ENCODE measurements at places on chromosomes 3 and 15. TPM values are rescaled to one million over a fixed set of nuclear protein-coding genes. Genes with fewer than 3 reads are reported as not detected.

DNA sequence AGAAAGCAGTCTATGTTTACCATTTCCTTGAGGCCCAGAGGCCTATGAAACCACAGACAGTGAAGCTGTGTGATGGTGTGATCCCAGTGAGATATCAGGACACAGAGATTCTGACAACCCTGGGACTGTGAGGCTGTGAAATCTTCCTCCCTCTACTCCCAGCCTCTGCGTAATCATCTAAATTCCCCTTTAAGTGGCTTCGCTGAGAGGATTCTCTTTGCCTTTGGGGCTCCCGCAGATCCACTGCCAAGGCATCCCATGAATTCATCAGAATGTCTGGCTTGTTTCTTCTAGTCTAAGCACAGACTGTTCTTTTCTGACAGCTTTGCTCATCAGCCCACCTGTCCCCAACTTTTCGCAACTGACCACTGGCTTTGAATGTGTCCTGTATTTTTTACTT is 901.2 kb upstream of the NR2F2 start:
- DNase-seq: no peak

DNA sequence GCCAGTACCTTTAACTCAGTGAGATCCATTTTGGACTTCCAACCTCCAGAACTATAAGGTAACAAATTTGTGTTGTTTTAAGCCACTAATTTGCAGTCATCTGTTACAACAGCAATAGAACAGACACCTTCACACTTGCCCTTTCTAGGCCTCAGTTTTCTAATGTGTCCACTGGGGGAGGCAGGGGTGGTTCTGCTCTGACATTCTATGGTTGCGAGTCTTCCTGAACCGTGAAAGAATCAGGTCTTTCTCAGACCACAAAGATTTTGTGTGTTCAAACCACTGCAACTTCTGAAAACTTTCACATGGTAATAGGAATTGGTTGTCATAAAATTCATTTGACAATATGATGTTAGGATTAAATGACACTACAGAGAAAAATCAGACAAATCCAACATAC is 26.8 kb upstream of the CSTA start:
- DNase-seq: no peak

- DNase-seq: no peak
Observed at GRCh38 chr3:106256249-106256957, 387.6 kb upstream of the CBLB start.

PLCB2 gene
- 174 TPM for total RNA-seq

GRCh38 chr3:181316482-181316881 is 326.9 kb upstream of the DNAJC19 start:
- DNase-seq: no peak

SUSD5 gene
- not detected for total RNA-seq

DNA sequence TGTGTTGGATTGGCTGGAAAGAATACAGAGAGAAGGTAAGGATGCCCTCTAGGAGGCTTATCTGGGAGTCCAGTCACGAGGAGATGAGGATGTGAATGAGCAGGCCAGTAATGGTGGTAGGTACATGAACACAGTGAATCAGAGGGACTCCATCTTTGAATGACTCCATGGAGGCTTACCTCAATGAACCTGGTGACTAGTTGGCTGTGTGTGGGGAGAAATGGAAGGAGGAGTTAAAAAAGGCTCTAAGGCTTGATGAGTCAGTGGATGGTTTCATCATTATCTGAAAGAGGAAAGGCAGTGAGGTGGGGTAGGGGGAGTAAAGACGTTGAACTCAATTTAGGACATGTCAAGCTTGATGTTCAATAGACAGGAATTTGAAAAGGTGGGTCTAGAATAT is 61.1 kb downstream of the KCNAB1 start:
- no peak for DNase-seq

CFAP92 gene
- not detected for total RNA-seq

DNA sequence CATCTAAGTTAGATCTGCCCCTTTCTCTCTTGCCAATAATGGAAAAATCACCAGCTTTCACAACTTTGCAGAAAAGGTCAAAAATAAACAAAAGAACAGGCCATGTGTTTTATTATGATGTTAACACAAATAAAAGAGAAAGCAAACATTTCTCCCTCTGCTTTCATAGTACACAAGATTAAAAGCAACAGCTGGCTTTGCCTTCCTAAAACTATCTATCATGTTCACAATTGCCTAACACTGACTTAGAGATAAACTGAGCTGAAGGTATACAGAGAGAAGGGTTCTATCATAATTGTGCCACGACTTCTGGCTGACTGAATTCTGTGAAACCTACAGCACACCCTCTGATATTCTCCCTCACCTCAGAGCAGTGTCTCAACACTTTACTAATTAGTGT is 29.4 kb downstream of the AADAC start:
- DNase-seq: no peak

DNA sequence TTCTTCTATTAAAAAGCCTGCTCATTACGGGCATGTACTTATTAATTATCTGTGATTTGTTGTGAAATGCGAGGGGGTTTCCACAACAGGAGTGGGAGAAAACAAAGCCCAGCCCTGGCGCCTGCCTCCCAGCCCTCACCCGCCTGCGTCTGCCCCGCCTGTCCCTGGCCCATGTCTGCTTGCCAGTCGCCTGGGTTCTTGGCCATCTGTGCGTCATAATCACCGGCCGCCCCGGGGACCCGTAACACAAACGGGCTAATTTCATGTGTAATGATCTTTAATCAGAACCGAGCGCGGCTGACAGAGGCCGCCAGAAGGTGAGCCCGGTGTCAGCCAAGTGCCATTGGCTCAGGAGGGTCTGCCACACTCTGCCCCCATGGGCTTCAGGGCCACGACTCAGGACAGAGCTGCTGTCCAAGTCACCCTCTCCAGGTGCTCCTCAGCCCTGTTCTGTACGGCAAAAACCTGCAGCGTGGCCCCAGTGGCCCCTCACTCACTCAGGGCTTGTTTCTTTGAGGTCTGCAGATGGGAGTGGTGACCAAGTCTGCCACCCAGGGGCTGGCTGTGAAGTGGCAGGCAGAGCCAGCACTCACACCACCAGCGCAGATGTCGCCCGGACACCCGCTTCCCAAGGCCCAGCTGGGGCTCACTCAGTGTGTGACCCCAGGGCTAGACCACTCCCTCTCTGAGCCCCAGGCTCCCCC is 28.8 kb upstream of the TMEM115 start:
- no peak for DNase-seq

- no peak for DNase-seq
Observed at GRCh38 chr3:95235916-95236315, 1173.1 kb downstream of the NSUN3 start.

DNA sequence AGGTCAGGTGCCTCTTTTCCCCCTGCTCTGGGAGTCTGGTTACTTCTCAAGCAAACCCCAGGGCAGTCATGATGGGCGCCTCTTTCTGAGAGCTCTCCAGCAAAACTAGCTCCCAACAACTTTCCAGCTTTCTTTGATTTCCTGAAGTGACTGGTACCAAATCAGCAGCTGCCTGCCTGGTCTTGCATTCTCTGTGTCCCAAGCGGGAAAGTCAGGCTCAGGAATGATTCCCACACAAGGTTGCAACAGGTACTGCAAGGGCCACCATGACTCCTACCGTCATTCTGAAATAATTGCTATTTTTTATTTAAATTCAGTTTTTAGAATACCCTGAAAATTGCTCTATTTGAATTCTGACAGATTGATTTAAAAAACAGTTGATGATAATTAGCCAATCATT is 658.7 kb downstream of the SQOR start:
- DNase-seq: no peak

IQCF5 gene
- not detected for total RNA-seq

GRCh38 chr3:72118628-72119027 is 333.7 kb upstream of the PROK2 start:
- no peak for DNase-seq

GRCh38 chr15:93319121-93319814 is 230.3 kb upstream of the RGMA start:
- no peak for DNase-seq

- DNase-seq: no peak
Observed at GRCh38 chr3:143786219-143787191, 61.8 kb downstream of the SLC9A9 start.

MYZAP gene
- total RNA-seq: not detected

DNA sequence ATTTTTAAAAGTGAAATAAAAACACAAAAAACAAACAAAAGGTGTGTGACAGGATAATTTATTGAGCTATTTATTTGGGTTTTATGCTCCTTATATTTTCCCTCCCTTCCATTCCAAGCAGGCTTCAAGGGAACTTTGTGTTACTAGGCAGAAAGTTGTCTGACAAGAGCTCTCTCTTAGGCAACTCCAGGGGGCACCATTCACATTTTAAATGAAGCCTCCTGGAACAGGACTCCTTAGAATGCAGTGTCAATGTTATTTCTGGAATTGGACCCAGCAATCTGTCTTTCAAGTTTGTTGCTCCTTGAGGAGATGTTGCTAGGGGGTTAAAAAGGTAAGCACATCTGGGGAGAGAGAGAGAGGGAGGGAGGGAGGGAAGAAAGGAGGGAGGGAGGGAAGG is 5.4 kb upstream of the RFX7 start:
- no peak for DNase-seq

GOLGA6D gene
- not detected for total RNA-seq

GRCh38 chr3:107928084-107928445 is 162.8 kb downstream of the CD47 start:
- DNase-seq: no peak

GRCh38 chr3:187773233-187774184 is 28.2 kb upstream of the BCL6 start:
- DNase-seq: no peak

- no peak for DNase-seq
Observed at GRCh38 chr3:183396662-183397391, 31.6 kb downstream of the MCF2L2 start.

GRCh38 chr3:185979721-185980121 is 41.9 kb upstream of the TRA2B start:
- DNase-seq: no peak

DNA sequence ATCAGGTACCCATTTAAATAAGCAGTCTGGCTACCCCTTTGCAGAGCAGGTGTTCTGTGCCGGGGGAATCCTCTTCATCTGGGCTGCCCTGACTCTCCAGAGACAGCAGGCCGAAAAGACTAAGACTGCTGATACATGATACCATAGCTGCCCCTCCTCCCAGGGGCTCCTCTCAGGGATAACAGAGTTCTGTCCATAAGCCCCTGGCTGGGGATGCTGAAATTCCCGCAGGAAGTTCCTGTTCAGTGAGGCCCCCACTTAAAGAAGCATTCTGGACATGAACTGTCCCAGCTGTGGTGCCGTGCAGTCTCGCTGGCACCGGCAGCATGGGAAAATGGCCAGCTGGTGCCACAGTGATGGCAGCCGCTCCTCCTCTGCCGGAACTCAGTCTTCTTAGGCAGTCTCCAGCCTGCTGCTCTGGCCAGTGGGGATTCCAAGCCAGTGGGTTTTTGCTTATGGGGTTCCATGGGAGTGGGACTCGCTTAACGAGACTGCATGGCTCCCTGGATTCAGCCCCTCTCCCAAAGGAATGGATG is 1026.2 kb downstream of the NAALADL2 start:
- DNase-seq: no peak

SLC12A1 gene
- total RNA-seq: not detected
